MG63 (cell line): ENCODE measurements at places on chromosomes 16 and 17. TPM values are rescaled to one million over a fixed set of nuclear protein-coding genes. Genes with fewer than 3 reads are reported as not detected.

The ZACN gene
- not detected in 2 replicates for total RNA-seq

The KRTAP17-1 gene
- total RNA-seq, result not detected in 2 replicates

The REXO5 gene
- total RNA-seq, result 16.2 and 28.8 TPM in 2 replicates

The C17orf100 gene
- 1.9 and 2.9 TPM in 2 replicates for total RNA-seq

The SGSH gene
- total RNA-seq, result 18.7 and 23.6 TPM in 2 replicates

The CTRB2 gene
- total RNA-seq, result not detected in 2 replicates

The KRTAP2-2 gene
- total RNA-seq, result not detected in 2 replicates

The SHCBP1 gene
- total RNA-seq, result 58.3 and 92.9 TPM in 2 replicates

The SLC9A5 gene
- total RNA-seq, result 0.03 TPM in 1 of 2 replicates, not detected in the other

The KRTAP2-4 gene
- total RNA-seq, result not detected in 2 replicates
